ENCODE measurements at places on chromosomes 16 and 17.
A peak's percentile ranks its signal among the peaks of the same experiment; 100 is the strongest.

DNA sequence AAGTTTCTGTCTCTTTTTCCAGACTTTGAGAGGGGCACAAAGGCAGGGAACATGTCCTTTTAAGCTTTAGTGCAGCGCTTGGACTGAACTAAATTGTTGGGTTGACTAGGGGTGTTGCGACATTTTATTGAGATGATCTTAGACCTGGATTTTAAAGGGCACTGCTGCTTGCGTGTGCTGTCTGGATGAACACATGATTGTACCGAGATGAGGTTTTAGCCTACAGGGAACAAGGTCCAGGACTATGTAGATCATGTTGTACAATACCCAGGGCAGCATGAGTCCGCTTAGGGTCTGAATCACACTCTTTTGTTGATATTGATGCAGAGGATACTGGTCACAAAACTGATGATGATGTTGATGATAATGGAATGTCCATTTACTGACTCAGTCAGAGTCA, 5.2 kb upstream of the RGS9 start:
- no peak overlapping the region for H3K4me3 ChIP-seq
- peak; percentile 97 for DNase-seq
- H3K27ac ChIP-seq, result peak overlapping the region; percentile 36

GRCh38 chr17:14299280-14300141, 1.4 kb upstream of the HS3ST3B1 start:
- H3K4me3 ChIP-seq, result peak overlapping the region; percentile 48
- H3K36me3 ChIP-seq, result no peaks in the 10 kb centered on the region
- H3K27ac ChIP-seq, result peak overlapping the region; percentile 5
- H3K27me3 ChIP-seq, result peaks cover 3% of the 10 kb centered on the region
- H3K4me1 ChIP-seq, result peaks cover 2% of the 10 kb centered on the region

DNA sequence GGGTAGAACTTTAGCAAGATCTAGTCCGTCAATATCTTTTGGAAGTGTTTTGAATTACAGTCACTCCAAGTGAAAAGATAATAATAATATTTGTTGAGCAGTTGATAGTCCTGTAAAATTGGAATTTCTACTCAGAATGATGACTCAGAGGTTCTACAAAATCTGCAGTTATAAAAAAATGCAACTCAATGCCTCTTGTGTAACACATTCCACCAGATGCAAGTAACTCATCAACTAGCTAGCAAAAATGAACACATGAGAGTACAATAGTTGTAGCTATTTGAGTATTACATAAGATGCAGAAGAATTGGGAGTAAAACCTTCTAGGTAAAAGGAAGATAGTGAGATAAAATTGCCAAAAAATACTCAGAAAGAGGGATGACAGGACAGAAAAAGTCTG, 177.2 kb downstream of the CDH8 start:
- DNase-seq, result no peak
- H3K27ac ChIP-seq, result no peak overlapping the region
- H3K36me3 ChIP-seq, result no peaks in the 10 kb centered on the region
- H3K27me3 ChIP-seq, result no peaks in the 10 kb centered on the region

- H3K4me3 ChIP-seq, result no peak overlapping the region
- no peaks in the 10 kb centered on the region for H3K36me3 ChIP-seq
- no peaks in the 10 kb centered on the region for H3K4me1 ChIP-seq
- DNase-seq, result no peak
- no peak overlapping the region for H3K27ac ChIP-seq
Observed at GRCh38 chr17:70353408-70354092, 184.2 kb downstream of the KCNJ2 start.

DNA sequence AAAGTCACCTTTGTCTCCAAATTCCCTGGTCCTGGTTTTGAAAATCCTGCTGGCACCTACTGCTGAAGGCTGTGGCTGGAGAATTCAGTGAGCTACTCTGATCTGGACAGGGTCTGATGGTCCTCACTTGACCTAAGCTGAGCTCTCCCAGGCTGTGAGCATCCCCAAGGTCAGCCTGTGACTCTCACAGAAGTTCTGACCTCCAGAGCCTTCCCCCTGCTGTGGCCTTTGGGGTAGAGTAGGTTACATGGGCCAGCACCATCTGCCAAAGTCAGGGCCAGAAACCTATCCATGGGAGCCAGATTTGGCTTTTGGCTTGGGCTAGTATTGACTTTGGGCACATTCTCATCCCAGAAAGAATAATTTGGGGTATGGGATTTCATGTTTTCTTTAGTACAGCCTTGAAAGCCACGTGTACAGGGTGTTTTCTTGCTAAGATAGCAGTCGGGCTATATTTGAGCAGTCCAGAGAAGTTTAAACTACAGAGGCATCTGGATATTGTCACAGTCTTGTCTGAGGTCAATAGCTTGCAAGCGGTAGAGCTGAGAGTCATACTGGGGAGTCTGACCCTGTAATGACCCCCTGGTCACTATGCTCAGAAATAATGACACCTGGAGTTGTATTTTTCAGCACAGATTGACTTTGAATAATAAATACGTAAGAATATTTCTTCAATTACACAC, 6.2 kb upstream of the AGRP start:
- no peaks in the 10 kb centered on the region for H3K36me3 ChIP-seq
- peaks cover 5% of the 10 kb centered on the region for H3K4me1 ChIP-seq
- no peak overlapping the region for H3K27ac ChIP-seq

- H3K4me3 ChIP-seq, result no peak overlapping the region
- DNase-seq, result no peak
- H3K27ac ChIP-seq, result no peak overlapping the region
- H3K27me3 ChIP-seq, result no peaks in the 10 kb centered on the region
- peaks cover 22% of the 10 kb centered on the region for H3K36me3 ChIP-seq
Observed at GRCh38 chr16:87705771-87706277, 60.0 kb downstream of the KLHDC4 start.

- peaks cover 53% of the 10 kb centered on the region for H3K36me3 ChIP-seq
- no peaks in the 10 kb centered on the region for H3K27me3 ChIP-seq
- H3K27ac ChIP-seq, result no peak overlapping the region
- H3K4me1 ChIP-seq, result 0 out of 2 replicates have a peak, but pooled peaks cover 1% of the 10 kb centered on the region
- H3K4me3 ChIP-seq, result no peak overlapping the region
- no peak for DNase-seq
Observed at GRCh38 chr17:75144816-75145512, 9.3 kb downstream of the JPT1 start.

GRCh38 chr16:23013484-23013883, 135.8 kb downstream of the USP31 start:
- no peak overlapping the region for H3K4me3 ChIP-seq
- DNase-seq, result peak; percentile 3
- no peaks in the 10 kb centered on the region for H3K27me3 ChIP-seq
- no peaks in the 10 kb centered on the region for H3K36me3 ChIP-seq
- no peaks in the 10 kb centered on the region for H3K4me1 ChIP-seq

DNA sequence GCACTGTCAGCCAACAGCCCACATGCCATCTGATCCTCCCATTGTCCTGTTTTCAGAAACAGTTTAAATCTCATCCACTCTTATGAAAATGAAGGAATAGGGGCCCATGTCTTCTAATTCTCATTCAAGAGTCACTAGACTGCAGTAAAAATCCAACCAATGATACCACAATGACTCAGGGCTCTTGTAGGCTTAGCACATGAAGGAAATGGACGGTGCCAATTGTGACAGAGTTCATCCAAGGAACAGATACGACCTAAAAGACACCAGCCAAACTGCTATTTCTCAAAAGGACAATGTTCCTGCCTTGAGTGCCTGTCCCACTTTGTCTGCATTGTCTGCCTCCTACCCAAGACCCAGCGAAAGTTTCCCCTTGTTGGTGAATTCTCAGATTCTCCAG, 204.8 kb upstream of the COX10 start:
- no peak overlapping the region for H3K27ac ChIP-seq
- no peak overlapping the region for H3K4me3 ChIP-seq
- H3K36me3 ChIP-seq, result no peaks in the 10 kb centered on the region
- H3K4me1 ChIP-seq, result peaks cover 2% of the 10 kb centered on the region
- DNase-seq, result peak; percentile 66

DNA sequence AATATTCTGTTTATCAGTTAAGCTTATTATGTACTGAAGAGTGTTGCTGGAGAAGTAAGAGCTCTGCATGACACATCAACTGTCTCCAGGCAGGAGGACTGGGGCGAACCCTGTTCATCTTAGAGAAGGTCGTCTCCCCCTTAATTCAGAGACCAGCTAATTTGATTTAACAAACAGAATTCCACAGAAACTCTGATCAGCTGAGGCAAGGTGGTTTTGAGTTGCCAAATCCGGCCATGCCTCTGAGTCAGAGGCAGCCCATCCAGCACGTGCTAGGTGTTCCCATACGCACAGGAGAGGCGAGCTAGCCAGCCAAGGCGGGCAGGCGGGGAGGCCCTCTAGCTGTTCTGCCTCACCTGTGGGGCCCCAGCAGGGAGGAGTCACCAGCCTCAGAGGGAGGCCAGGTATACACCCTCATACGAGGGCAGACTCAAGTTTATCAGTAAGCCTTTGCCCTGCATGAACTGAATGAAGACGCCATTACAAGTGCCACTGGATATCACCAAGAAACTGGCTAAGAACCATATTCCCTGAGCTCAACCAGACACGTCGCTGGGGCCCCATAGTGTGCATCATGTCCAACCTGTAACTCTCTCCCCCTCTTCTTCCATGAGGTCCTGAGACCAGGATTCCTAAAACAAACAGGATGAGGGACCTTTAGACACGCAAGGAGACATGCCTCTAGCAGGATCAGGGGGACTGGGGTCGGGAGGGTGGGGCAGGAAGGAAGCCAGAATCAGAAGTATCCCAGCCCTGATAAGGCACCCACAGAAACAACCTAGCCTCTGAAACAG, 25.7 kb downstream of the STAT5A start:
- peaks cover 11% of the 10 kb centered on the region for H3K4me1 ChIP-seq
- H3K27me3 ChIP-seq, result no peaks in the 10 kb centered on the region
- no peak overlapping the region for H3K27ac ChIP-seq
- H3K36me3 ChIP-seq, result peaks cover 53% of the 10 kb centered on the region
- no peak for DNase-seq
- no peak overlapping the region for H3K4me3 ChIP-seq

DNA sequence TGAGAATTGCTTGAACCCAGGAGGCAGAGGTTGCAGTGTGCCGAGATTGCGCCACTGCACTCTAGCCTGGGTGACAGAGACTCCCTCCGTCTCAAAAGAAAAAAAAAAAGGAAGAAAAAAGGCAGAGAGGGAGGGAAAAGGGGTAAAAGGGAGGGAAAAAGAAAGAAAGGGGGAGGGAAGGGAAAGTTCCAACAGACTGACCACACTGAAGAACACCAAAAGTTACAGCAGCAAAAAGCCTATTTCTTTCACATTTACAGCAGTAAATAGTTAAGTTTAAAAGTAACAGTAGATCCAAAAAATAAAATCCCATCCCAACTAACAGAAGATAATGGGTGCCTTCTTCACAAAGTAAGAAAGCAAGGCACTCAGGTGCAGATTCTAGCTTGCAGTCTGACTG, 36.9 kb upstream of the C17orf78 start:
- no peak overlapping the region for H3K4me3 ChIP-seq
- H3K27me3 ChIP-seq, result no peaks in the 10 kb centered on the region
- no peak for DNase-seq

DNA sequence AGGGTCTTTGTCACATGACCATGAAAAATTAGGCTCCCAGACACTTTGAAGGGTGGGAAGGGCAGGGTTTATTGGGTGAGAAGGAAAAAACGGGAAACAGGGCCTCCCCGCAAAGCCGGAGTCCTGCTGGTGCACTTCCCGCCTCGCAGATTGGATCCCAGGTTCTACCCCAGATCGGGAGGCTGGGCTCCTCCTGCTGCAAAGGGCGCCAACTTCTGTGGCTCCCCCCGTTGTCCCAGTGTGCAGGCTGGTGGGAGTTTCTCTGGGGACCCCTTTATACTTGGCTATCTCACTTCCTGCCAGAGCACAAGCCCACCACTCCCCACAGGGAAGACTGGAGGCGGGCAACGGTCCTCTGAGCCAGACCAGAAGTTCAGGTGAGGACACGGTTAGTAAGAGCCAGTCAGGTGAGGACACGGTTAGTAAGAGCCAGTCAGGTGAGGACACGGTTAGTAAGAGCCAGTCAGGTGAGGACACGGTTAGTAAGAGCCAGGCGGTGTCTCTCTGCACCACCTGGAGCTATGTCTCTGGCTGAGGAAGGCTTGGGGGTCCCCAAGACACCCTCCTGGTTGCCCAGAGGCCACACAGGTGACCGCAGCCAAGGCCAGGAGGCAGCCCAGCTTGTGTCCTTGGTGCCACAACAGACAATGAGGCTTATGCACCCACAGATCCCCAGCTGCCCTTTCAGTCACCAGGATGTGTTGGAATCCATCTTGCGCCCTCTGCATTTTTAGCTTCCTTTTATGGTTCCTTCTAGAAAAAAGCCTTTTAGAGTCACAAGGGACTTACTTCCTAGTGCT, 48.1 kb upstream of the CHMP6 start:
- H3K27ac ChIP-seq, result no peak overlapping the region
- peaks cover 11% of the 10 kb centered on the region for H3K4me1 ChIP-seq

GRCh38 chr16:54285414-54286089, 1.0 kb downstream of the IRX3 start:
- peaks cover 96% of the 10 kb centered on the region for H3K27me3 ChIP-seq
- H3K27ac ChIP-seq, result no peak overlapping the region
- peak overlapping the region; percentile 71 for H3K4me3 ChIP-seq
- H3K36me3 ChIP-seq, result no peaks in the 10 kb centered on the region
- H3K4me1 ChIP-seq, result peaks cover 4% of the 10 kb centered on the region
- DNase-seq, result no peak

GRCh38 chr17:48618256-48618896, 3.3 kb upstream of the HOXB8 start:
- peaks cover 79% of the 10 kb centered on the region for H3K27me3 ChIP-seq
- no peak overlapping the region for H3K27ac ChIP-seq
- H3K4me1 ChIP-seq, result no peaks in the 10 kb centered on the region
- H3K4me3 ChIP-seq, result no peak overlapping the region
- peak; percentile 79 for DNase-seq

DNA sequence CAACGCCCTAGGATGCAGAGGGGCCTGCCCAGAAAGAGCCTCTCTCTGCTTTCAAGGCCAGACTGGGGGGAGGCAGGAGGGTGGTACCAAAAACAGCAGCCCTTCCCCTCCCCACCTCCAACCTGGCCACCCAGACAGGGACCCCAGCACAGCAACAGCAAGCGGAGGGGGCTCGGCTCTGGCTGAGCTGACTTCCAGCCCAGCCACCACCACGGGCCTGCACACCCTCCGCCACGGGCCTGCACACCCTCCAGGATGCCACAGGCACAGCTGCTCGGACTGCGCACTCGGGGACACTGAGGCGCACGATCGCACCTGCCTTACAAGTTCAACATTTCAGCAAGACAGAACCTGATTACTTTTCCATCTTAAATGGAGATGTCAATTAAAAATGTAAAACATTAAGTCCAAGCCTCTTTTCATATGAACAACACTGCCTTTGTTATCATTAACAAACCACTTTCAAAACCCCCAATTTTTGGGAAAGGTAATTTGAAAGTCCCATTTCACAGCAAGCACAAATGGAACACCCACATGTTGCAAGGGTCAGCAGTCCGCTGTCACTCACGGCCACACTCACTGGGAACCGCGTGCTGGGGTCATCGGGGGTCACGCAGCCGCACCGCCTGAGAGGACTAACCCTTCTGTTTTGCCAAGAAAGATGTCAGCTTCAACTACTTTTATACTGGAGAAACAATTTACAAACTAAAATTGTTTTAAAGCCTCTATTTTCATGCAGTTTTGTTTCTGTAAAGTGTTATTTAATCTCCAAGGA, 76.4 kb downstream of the ANKRD11 start:
- H3K36me3 ChIP-seq, result peaks cover 5% of the 10 kb centered on the region
- no peaks in the 10 kb centered on the region for H3K27me3 ChIP-seq
- H3K4me1 ChIP-seq, result peaks cover 32% of the 10 kb centered on the region
- no peak overlapping the region for H3K27ac ChIP-seq
- no peak for DNase-seq
- H3K4me3 ChIP-seq, result no peak overlapping the region

- DNase-seq, result peak; percentile 8
- no peaks in the 10 kb centered on the region for H3K36me3 ChIP-seq
- no peaks in the 10 kb centered on the region for H3K27me3 ChIP-seq
- H3K4me3 ChIP-seq, result peak overlapping the region; percentile 65
- H3K4me1 ChIP-seq, result no peaks in the 10 kb centered on the region
- no peak overlapping the region for H3K27ac ChIP-seq
Observed at GRCh38 chr16:72665701-72666100, 382.2 kb downstream of the ZFHX3 start.

All from IMR-90 (cell line).